ENCODE measurements at places on chromosomes 1 and 21.

DNA sequence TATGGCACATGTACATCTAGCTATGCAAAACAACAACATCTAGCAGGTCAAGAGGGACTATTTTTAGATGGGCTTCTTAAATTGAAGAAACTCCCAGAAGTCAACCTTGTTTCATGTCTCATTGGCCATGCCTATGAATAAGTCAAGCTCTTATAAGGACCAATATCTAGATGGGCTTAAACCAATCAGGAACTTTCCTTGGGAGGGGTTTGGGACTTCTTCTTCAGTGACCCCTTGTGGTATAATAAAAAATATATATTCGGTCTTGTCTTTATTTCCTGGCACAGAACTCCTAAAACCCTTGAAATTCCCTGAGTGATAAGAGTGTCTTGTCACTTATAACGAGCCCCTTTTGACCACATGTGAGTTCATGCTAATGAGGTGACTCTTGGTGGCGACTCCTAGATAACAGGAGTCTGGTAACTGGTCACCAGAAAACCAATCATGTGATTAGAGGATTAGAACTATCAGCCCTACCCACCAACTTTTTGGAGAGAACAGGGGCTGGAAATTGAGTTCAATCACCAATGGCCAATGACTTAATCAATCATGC lies 218.3 kb downstream of the HHIPL2 start:
- no peak for DNase-seq

- DNase-seq, result no peak
Measured at GRCh38 chr21:26709090-26709489, 136.0 kb upstream of the CYYR1 start.

DNA sequence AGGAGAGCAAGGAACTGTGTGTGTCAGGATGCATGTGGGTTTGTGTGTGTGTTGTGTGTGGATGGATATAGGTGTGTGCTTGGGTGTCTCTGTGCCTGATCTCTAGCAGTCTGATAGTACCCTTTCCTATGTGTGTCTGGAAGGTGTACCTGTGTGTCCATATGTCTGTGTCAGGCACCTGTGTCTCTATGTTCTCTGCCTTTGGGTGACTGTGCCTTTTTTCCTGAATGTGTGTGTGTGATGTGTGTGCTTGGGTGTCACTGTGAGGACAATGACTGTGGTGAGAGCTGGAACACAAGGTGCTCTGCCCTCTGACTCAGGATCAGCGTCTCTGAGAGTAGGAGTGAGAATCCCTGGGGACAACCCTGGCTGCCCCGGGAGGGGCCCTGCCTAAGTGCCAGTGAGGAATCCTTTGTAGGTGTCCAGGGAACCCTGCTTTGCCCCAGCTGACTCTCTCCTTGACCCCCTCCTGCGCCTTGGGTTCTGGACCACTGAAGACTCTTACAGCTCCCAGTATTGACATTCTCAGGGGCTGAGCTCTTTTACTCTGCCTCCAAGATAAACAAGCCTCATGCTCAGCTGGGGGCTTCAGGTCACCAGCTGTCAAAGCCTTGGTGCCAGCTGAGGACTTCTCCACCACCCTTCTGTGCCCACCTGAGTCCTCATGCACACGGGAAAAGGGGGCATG lies 735 bp upstream of the EFNA3 start:
- no peak for DNase-seq

DNA sequence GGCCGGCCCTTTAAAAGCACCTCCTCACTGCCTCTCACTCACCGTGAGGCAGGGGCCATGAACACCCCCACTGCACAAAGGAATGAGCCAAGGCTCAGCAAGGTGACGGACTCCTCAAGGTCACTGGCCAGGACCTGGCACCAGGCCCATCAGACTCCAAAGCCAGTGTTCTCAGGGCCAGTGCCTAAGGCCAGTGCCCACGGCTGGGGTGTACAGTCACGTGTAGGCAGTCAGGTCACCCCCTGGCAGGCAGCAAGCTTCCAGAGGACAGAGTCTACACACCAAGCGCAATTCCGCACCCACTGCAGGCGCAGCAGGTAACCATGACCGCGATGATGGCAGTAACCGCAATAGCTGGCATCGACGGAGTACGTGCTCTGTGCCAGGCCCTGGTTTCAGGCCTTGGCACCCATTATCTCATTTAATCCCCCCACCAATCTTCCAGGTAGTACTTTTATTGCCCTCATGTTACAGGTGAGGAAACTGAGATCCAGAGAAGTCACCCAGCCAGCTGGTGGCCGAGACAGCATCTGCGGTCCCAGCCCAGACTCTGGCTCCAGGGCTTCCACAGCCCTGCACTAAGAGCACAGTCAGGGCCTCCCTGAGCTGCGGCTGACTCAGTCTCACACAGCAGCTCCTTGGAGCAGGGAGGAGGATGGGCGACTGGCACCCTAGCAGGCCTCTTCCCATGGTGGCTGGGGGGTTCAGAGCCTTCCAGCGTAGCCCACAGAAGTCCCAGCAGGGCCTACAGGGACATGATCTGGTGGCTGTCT lies 27.0 kb downstream of the RAP1GAP start:
- DNase-seq, result no peak

GRCh38 chr1:17053086-17053684 lies 647 bp downstream of the SDHB start:
- no peak for DNase-seq
